ENCODE measurements at places on chromosomes 12 and 14.

DNA sequence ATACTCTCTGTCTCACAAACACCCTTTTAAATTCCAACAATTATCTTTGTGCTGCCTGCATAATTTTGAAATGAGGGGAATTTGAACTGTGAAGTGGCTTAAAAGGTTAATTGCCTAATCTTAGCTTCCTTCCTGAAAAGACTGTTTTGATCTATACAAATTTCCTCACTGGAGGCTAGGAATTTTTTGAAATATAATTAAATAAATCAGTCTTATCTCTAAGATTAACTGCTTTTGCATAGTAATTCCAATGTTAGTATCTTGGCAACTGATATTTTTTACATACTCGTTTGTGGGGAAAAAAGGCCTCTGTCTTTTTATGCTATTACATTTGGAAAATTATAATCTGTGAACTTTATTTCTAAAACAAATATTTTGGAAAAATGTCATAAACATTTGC, 498.5 kb downstream of the TMTC2 start:
- no peak for DNase-seq

DNA sequence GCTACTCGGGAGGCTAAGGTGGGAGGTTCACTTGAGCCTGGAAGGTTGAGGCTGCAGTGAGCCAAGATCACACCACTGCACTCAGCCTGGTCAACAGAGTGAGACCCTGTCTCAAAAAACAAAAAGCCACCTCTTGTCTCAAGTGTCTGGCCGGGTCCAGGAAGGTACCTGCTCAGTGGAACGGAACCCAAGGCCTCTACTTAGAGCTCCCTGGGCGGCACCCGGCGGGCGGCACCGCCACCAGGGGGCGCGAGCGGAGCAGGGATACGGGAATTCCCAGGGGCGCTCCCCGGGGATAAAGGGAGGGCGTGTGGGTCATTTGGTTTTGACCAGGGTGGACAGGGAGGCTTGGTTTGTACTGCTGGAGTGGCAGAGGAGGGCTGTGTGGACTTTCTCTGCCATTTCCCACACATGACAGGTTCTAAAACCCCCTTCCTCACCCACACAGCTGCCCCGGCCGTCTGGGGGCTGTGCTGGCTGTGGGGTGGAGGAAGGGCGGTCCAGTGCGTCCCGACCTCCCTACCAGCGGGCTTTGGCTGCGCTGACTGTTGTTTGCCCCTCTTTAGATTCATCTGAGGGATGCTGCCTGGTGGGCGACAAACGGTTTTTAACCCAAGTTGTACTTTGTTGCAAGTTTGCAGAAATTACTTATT, 91.4 kb downstream of the SETD3 start:
- peak; percentile 47 for DNase-seq

DNA sequence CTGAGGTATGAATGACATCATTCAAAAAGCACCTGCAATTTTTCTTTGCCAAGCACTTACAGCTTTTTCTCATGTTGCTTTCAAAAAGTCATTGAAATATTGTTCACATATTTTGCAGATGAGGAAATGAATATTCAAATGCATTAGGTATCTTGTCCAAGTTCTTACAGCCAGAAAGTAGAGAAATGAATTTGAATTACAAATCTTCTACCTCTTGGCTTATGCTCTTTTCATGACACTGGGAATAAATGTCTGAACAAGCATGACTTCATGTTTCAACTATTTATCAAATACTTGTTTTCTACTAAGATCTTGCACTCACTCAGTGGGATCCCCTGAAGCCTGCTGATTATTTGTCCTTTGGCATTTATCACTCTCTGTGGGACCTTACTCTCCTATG, 267.2 kb upstream of the BTG1 start:
- no peak for DNase-seq

DNA sequence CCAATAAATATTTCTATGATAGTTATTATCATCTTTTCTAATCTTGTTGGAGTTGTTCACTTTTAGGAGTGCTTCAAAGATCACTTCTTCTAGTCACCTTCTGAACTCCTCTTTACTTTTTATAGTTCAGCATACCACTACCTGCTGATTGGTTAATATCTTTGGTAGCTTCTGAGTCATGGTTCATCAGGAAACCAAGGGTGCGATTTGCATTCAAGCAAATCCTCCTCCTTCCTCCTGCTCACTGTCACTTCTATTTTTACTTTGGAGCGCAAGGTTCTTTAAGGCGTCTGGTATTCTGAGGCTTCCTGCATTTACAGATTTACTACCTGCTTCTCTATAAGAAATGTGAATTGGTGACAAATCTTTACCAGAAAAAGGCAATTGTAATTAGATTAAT, 24.0 kb downstream of the SYT1 start:
- DNase-seq, result no peak

GRCh38 chr14:45128963-45129629, 5.2 kb downstream of the FKBP3 start:
- DNase-seq, result no peak

DNA sequence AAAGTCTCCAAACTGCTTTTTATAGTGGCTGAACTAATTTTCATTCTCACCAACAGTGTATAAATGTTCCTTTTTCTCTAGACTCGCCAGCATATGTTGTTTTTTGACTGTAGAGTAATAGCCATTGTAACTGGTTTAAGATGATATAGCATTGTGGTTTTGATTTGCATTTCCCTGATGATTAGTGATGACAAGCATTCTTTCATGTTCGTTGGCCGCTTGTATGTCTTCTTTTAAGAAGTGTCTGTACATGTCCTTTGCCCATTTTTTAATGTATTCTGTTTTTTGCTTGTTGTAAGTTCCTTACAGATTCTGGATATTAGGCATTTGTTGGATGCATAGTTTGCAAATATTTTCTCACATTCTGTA, 404.9 kb downstream of the FLRT2 start:
- DNase-seq, result no peak

GRCh38 chr12:76852106-76852505, 26.7 kb downstream of the CSRP2 start:
- no peak for DNase-seq

DNA sequence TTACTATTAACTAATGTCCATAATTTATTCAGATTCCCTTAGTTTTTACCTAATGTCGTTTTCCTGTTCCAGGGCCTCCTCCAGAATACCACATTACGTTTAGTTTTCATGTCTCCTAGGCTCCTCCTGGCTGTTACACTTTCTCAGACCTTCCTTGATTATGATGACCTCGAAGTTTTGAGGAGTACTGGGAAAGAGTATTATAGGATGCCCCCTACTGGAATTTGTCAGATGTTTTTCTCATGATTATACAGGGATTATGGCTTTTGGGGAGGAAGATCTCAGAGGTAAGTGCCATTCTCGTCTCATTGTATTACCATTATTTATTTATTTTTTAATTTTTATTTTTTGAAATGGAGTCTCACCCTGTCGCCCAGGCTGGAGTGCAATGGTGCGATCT, 17.7 kb upstream of the C1S start:
- no peak for DNase-seq

GRCh38 chr12:105084251-105085250, at the start of gene ALDH1L2:
Gene ALDH1L2, minus strand, starts transcription at chr12:105084458. Its CDS starts 22 bp downstream, at chr12:105084436.
- peak; percentile 31 for DNase-seq

DNA sequence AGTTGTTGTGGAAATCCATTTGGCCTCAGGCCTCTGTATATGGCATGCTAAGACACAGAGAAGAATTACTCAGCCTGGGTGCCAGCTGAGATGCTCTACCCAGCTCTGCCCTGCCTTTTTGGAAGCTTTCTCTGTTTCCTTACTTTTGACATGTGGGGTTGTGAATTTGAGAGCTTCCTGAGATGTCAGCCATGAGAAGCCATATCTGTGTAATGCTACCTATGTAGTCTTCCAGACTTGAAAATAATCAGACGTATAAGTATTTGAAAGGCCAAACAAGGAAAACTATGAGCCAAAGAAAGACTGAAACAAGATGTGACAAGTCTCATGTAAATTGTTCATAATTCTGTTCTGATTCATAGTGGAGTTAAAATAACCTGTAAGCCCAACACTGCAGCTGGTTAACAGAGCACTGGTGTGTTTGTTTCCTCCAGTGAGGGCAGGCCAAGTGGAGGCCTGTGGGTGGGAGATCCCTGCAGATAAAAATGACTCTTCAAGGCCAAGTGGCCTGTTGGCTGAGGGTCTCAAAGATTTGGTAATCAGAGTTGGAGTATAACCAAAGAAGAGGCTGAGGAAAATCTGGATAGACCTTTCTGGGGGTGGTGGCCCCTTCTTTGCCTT, 94.0 kb downstream of the TMX1 start:
- DNase-seq, result no peak

GRCh38 chr14:64968651-64969050, 3.5 kb downstream of the RAB15 start:
- DNase-seq, result no peak

DNA sequence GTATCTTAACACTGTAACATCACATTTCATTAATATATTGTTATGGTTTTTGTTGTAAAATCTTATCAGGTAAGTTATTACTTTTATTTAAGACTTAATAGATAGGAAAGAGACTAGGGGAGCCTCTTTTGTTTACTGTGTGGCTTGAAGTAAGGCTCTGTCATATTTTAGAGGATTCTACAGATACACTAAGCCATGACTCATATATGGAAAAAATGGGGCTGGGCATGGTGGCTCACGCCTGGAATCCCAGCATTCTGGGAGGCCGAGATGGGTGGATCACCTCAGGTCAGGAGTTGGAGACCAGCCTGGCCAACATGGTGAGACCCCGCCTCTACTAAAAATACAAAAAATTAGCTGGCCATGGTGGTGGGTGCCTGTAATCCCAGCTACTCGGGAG, 23.6 kb upstream of the NPFF start:
- no peak for DNase-seq

DNA sequence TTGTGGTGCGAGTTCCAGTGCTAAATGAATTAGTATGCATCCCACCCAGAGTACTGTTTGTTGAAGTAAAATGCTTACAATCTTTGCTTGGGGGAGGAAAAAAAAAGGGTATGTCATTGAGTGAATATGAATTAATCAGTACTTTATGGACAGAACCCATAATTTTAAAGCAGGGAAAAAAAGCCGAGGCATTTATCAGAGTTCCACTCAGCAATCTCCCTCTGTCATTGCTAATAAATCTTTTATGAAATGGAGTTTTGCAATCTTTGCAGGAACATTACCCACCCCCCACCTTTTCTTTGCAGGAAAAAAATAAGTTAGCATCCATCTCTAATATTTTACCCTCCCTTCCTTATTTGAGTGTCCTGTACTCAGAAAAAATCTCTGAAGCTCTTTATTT, 127.9 kb upstream of the TMPO start:
- DNase-seq, result no peak

DNA sequence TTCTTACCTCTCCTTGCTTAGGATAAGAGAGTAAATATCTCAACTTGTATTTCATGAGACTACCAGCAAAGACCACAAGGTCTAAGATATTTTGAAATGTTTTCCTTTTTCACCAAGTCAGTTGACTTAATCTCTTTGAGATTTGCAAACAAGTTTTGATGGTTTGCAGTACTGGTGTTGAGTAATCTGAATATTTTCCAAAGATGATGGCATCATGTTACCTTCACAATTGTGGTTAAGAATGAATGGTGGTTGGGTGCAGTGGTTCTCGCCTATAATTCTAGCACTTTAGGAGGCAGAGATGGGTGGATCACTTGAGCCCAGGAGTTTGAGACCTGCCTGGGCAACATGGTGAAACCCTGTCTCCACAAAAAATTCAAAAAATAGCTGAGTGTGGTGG, 225.7 kb downstream of the TMTC2 start:
- DNase-seq, result no peak

DNA sequence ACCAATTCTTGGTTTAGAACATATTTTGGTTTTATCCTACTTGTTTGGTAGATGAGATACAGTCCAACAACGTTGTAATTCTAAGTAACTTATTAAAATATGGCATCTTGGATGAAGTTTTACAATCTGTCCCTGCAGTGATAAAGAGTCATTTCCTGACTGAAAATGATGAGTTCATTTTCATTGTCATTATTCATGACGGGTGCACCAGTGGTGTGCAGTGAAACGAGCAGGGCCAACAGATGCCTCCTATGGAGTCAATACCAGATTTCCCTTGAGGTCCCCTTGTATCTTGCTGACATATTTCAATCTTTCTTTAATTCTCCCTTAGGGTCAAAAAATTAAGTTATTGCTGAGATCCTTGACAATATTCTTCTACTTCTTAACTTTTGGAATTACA, 438.5 kb downstream of the LRIG3 start:
- no peak for DNase-seq

DNA sequence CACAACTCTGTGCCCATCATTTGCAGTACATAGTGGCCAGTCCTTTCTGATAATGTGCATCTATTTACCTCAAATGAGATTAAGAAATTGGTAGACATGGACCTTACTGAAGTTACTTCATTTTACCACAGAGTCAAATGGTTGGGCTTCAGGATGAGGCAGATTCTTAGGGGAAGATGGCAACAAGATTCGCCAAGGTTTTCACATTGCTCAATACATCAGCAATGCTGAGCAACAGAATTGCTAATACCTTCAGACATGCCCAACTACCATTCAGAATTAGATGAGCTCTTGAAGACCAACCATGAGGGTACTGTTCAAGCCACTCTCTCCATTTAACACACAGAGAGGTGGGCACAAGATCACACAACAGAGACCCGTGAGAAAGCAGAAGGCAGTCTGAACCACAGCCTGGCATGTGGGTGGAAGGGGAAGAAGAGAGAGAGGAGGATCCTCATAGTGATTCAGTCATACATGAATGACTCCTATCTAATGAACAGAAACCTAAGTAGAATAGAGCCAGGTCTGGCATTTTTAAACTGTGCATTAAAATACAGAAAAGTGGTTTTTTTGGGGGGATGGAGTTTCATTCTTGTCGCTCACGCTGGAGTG, 28.5 kb downstream of the CPM start:
- DNase-seq, result no peak

DNA sequence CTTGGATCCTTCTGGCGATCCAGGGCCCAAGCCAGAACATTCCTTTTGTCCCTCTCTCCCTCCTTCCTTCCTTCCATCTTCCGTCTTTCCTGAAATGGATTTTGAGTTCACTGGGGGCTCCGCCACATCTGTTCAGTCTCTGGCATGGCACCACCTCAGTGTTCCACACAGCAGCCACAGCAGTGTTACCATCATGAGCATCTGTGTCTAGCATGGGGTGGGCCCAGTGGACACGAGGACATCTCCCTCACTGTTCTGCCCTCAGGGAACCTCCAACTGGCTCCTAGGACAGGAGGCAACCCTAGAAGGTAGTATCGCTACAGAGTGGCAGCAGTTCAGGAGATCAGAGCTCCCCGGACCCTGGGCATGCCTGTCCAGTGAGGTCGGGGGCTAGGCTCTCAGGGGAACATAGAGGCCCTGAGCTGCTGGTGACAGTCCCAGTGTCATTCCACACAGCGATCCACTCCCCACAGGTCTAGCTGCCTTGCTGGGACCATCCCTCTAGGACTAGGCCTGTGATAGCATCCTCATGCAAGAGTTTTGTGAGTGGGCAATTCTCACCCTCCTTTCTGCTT, 59.0 kb downstream of the GALNT16 start:
- DNase-seq, result no peak

- no peak for DNase-seq
Measured at GRCh38 chr14:78278464-78279250, 108.5 kb downstream of the NRXN3 start.

Measured in activated CD8-positive, alpha-beta memory T cell treated with anti-CD3 and anti-CD28 coated beads, Interleukin-2, amount 50 U/mL, for 4 hours (primary cell).